Activated CD4-positive, alpha-beta T cell treated with anti-CD3 and anti-CD28 coated beads, Interleukin-2, Interleukin-4, amounts not matched to agents 100 ng/mL and 50 ng/mL, durations not matched to agents 16 hours and 8 hours (primary cell): ENCODE measurements at places on chromosomes 5 and 9.

DNA sequence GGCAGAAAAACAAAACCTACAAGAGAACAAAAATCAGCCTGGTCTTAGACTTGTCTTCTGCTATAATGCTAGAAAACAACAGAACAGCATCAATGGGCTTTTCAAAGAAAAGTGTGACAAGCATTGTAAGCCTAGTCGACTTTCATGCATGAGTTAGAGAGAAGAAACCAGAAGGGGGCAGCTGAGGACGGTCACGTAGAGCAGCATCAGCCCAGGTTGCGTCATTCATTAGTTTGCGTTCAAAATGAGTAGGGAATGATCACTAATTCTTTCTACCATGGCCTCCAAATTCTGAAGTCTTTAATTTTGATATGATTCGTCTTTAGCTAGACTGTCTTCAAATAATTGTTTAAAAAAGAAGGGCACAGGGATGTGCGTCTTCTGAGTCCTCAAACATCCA lies 4.7 kb upstream of the ISCA1 start:
- DNase-seq, result peak; percentile 31

- peak; percentile 42 for DNase-seq
Observed at GRCh38 chr5:95925939-95926338, 35.7 kb downstream of the ELL2 start.

GRCh38 chr5:116764941-116765340 lies 190.3 kb upstream of the SEMA6A start:
- no peak for DNase-seq

GRCh38 chr5:54275361-54275760 lies 35.0 kb downstream of the ARL15 start:
- DNase-seq, result no peak

DNA sequence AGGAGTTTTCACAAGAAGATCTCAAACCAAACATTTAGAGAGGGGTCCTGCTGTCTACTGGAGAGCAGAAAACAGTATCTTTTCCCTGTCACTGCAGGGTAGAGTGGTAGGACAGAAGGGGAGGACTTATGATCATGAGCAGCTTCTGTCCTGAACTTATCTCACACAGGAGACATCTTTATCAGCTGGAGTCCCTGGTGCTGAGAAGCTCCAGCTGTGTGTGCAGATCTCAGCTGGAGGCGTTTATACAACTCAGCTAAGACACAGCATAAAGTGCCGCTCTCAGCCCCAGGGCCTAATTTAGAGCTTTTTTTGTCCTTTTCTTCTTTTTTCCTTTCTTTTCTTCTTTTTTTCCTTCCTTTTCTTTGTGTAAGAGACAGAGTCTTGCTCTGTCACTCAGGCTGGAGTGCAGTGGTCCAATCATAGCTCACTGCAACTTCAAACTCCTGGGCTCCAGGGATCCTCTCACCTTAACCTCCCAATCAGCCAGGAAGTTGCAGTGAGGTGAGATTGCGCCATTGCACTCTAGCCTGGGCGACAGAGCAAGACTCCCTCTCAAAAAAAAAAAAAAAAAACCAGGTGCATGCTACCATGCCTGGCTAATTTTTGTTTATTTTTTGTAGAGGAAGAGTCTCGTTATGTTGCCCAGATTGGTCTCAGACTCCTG lies 31.9 kb downstream of the CCDC125 start:
- no peak for DNase-seq

DNA sequence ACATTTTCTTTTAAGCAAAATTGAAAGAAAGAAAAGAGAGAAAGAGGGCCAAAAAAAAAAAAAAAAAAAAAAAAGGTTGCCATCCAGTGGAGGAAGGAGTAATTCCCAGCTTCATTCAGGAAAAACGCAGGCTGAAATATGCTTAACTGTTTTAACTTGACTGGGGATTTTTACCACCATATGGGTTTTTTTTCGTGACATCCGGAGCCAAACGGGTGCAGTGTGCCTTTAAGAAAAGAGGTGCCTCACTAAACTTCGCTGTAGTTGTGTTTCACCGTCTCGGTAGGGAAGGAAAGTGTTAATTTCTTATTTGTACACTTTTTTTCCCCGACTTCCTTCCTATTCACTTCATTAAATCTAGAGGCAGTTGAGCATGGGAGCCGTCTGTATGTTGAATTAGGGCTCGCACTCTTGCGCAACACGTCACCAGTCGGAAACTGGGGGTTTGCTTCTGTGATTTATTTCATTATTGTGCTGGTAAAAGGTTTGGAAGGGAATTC lies 143.0 kb downstream of the SMARCA2 start:
- peak; percentile 70 for DNase-seq

GRCh38 chr5:62346748-62347147 lies 40.7 kb downstream of the KIF2A start:
- no peak for DNase-seq

GRCh38 chr5:149271716-149272563 lies at the start of gene AFAP1L1:
Gene AFAP1L1, plus strand, starts transcription at chr5:149271859. Its CDS starts 110 bp downstream, at chr5:149271969.
- DNase-seq, result no peak

DNA sequence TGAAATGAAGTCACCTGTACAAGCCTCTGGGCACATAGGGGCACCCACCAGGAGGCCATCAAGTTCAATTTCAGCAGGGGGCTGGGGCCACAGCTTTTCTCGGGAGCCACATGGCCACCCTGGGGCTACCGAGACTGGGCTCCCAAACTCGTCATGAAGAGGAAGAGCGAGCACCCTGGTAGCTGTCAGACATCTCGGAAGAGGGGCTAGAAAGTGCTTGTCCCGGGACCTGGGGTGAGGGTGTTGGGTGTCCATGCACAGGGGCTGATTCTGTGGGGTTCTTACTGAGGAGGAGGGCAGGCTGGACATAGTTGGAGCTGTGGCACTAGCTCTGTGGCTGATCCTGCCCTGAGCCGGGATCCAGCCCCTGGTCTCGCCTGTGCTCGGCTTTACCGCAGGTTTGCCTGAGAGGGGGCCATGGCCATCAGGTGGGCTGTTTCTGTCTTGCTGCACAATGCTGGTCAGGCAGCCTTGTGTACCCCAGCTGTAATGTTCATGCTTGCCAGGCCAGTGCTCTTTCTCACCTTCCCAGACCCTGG lies 70.3 kb downstream of the PHF2 start:
- no peak for DNase-seq

GRCh38 chr5:75839547-75839946 lies 122.3 kb upstream of the POC5 start:
- no peak for DNase-seq

- DNase-seq, result no peak
Observed at GRCh38 chr5:179902763-179903158, 4.9 kb downstream of the TBC1D9B start.

GRCh38 chr5:79856456-79857055 lies 134.5 kb downstream of the MTX3 start:
- DNase-seq, result no peak

DNA sequence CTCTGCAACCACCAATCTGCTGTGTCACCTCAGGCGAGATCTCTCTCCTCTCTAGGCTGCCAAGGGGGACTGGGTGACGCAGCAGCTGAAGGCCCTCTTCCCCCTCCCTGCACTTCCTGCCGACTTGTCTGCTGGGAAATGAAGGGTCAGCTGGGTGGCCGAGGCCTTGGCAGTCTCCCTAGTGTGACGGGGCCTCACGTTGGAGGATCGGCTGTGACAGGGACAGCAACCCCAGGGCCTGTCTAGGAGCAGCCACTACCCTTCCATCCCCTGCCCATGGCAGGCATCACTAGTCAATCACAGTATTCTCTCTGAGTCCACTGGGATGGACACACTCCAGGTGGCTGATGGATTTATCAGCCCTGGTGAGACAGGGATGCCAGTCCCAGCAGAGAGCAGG lies 107.3 kb upstream of the SARDH start:
- DNase-seq, result no peak

- DNase-seq, result peak; percentile 46
Observed at GRCh38 chr9:103397868-103398600, 402.9 kb downstream of the CYLC2 start.

- DNase-seq, result peak; percentile 75
Observed at GRCh38 chr5:169581580-169582227, 1.9 kb upstream of the SPDL1 start.

DNA sequence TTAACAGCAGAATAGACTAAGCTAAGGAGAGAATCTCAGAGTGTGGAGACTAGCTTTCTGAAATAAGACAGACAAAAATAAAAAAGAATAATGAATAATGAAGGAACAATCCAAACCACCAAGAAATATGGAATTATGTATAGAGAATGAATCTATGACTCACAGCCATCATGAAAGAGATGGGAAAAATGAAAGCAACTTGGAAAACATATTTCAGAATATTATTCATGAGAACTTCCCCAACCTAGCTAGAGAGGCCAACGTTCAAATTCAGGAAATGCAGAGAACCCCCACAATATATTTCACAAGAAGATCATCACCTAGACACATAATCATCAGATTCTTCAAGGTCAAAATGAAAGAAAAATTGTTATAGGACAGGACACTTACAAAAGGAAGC lies 349.0 kb upstream of the MPDZ start:
- DNase-seq, result no peak

GRCh38 chr9:113964495-113965170 lies 88.5 kb downstream of the ZNF618 start:
- DNase-seq, result no peak

- peak; percentile 27 for DNase-seq
Observed at GRCh38 chr5:55141945-55142690, 17.9 kb upstream of the GPX8 start.

DNA sequence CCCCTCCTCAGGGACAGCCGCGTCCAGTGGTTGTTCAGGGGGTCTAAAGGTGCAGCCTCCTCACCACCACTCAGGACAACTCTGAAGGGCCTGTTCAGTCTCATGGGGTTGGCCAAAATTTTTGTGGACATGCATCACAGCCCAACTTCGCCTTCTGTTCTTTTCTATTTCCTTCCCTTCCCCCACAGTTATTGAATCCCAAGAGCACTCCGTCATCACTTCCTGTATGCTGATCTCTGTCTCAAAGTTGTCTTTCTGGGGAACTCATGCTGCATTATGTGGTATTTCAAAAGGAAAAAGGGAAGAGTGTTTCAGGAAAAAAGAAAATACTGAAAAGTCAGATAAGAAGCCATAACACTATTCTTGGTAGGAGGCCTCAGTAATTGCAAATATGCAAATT lies 355.4 kb downstream of the CAAP1 start:
- DNase-seq, result no peak

- no peak for DNase-seq
Observed at GRCh38 chr9:34318163-34318790, 10.8 kb downstream of the KIF24 start.

GRCh38 chr5:34998058-34998789 lies 49.5 kb downstream of the AGXT2 start:
- DNase-seq, result no peak

DNA sequence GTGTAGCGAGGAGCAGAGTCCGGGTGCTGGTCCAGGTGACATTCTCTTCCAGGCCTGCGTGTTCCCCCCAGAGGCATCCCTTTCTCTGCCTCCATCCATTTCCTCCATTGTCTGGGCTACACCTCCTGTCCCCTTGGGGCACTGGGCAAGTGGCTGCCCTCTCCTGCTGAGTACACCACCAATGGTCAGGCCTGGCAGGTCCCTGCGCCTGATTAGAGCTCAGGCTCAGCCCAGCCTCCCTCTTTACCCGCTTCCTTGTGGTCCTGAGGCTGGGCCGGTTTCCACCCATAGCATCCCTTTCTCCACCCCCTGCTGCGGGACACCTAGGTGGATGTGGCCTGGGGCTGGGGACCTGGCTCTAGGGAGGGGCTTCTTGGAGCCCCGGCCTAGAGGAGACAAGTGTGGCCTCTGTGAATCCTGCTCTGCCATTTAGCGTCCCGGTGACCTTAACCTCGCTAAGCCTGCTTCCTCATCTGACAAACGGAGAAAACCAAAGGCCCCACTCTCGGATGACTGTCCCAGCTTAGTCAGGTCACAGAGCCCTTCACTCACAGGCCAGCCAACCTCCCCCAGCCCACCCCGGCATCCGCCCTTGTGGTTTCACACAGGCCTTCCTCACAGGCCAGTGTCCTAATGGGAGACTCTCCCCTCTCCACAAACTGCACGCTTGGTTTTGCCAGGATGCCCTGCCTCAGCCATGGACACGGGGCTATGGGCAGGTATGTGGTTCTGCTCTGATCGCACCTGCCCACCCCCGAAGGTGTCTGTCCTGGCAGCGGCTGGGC lies 12.9 kb downstream of the DOLPP1 start:
- DNase-seq, result no peak

- DNase-seq, result no peak
Observed at GRCh38 chr9:117887941-117888340, 183.7 kb downstream of the TLR4 start.
